ENCODE measurements at places on chromosomes 3 and 15. TPM values are rescaled to one million over a fixed set of nuclear protein-coding genes. Genes with fewer than 3 reads are reported as not detected.

TGM4 gene
- total RNA-seq, result not detected

NTRK3 gene
- 4.6 TPM for total RNA-seq

DNA sequence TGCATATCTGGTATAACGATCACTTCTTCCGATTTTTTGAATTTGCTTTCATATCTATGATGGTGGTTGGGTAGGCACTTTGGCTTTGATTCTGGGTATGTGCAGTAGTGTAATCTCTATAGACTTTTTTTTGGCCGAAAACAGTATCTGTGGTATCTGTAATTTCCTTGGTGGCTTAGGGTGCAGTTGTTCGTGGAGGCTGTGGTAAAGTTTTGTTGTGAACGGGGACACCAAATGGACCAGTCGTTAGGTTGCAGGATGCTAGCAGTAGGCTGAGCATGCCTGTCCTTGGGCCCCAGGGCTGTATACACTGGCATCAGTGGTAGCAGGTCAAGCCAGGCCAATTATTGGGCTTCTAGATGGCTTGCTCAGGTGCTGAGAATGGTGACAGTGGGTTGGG is 55.2 kb downstream of the CCDC66 start:
- H3K4me3 ChIP-seq, result no peak overlapping the region
- H3K27ac ChIP-seq, result no peak overlapping the region
- no peaks in the 10 kb centered on the region for H3K27me3 ChIP-seq

- no peak overlapping the region for H3K27ac ChIP-seq
- H3K27me3 ChIP-seq, result peaks cover 15% of the 10 kb centered on the region
- DNase-seq, result no peak
- H3K4me1 ChIP-seq, result peaks cover 20% of the 10 kb centered on the region
- no peaks in the 10 kb centered on the region for H3K36me3 ChIP-seq
- H3K4me3 ChIP-seq, result no peak overlapping the region
Measured at GRCh38 chr15:40257656-40258450, 19.0 kb downstream of the PAK6 start.

DNA sequence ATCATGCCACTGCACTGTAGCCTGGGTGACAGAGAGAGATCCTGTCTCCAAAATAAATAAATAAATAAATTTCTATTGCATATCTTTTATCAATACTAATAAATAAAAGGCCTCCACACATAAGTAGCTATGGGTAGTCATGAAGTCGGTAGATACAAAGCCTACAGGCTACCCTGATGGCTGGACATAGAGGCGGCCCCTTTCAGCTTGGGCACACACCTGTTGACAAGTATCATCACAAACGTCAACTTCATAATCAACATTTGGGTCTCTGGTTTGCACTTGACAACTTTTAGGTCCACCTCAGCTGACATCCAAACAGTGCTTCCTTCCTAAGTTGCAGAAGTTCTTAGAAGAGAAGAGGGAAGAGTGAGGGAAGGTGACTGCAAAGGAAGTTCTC is 53.4 kb downstream of the ITGA11 start:
- DNase-seq, result no peak
- H3K4me1 ChIP-seq, result no peaks in the 10 kb centered on the region
- H3K27me3 ChIP-seq, result no peaks in the 10 kb centered on the region
- no peak overlapping the region for H3K4me3 ChIP-seq

- DNase-seq, result peak; percentile 69
- no peak overlapping the region for H3K4me3 ChIP-seq
- no peaks in the 10 kb centered on the region for H3K27me3 ChIP-seq
- no peaks in the 10 kb centered on the region for H3K36me3 ChIP-seq
- H3K27ac ChIP-seq, result no peak overlapping the region
- H3K4me1 ChIP-seq, result peaks cover 3% of the 10 kb centered on the region
Measured at GRCh38 chr3:137792626-137793271, 28.6 kb downstream of the SOX14 start.

- no peak for DNase-seq
- no peaks in the 10 kb centered on the region for H3K4me1 ChIP-seq
- no peaks in the 10 kb centered on the region for H3K27me3 ChIP-seq
- no peaks in the 10 kb centered on the region for H3K36me3 ChIP-seq
- no peak overlapping the region for H3K4me3 ChIP-seq
Measured at GRCh38 chr15:42100021-42100800, 5.8 kb upstream of the PLA2G4D start.

Data from H1 (cell line).